ENCODE measurements at places on chromosomes 4 and X. TPM values are rescaled to one million over a fixed set of nuclear protein-coding genes. Genes with fewer than 3 reads are reported as not detected.

The UGT2B15 gene
- total RNA-seq: not detected

The MAGEA1 gene
- total RNA-seq: not detected

The GAGE12F gene
- not detected for total RNA-seq

The SPIN2A gene
- total RNA-seq: 0.18 TPM

The IL1RAPL2 gene
- total RNA-seq: 0.36 TPM

The SORBS2 gene
- 27.4 TPM for total RNA-seq

The SLC10A4 gene
- total RNA-seq: not detected

The RPA4 gene
- not detected for total RNA-seq

The PASD1 gene
- not detected for total RNA-seq

The EFHC2 gene
- 0.16 TPM for total RNA-seq

The H2AZ1 gene
- 230 TPM for total RNA-seq

The NALF2 gene
- total RNA-seq: not detected

The TAF7L gene
- not detected for total RNA-seq

The MAGEB17 gene
- total RNA-seq: not detected

The GUCY2F gene
- total RNA-seq: not detected

The ABCB7 gene
- total RNA-seq: 19.1 TPM

The CFAP299 gene
- total RNA-seq: not detected

The AFP gene
- not detected for total RNA-seq

The CCKAR gene
- not detected for total RNA-seq

The AWAT2 gene
- not detected for total RNA-seq

The GAGE12H gene
- not detected for total RNA-seq

The PRRG3 gene
- total RNA-seq: not detected

The NXT2 gene
- total RNA-seq: 10.7 TPM

The USP17L19 gene
- not detected for total RNA-seq

The TMEM144 gene
- 1.4 TPM for total RNA-seq

The SHROOM4 gene
- total RNA-seq: 3.6 TPM

The ABCG2 gene
- total RNA-seq: under 0.01 TPM

The RAI2 gene
- not detected for total RNA-seq

Measured in cardiac atrium fibroblast (primary cell).